ENCODE measurements at places on chromosomes 6 and 20. TPM values are rescaled to one million over a fixed set of nuclear protein-coding genes. Genes with fewer than 3 reads are reported as not detected.

Gene OR2H2
- not detected for total RNA-seq

Gene TMEM181
- 24.1 TPM for total RNA-seq

Gene C6orf15
- not detected for total RNA-seq

Gene CFAP206
- total RNA-seq: not detected

Gene OLIG3
- not detected for total RNA-seq

Gene PDE7B
- 0.17 TPM for total RNA-seq

Gene TMEM244
- 2.7 TPM for total RNA-seq

Gene CEP43
- 38.9 TPM for total RNA-seq

Gene NRN1
- 38.3 TPM for total RNA-seq

Gene CPNE5
- total RNA-seq: 0.63 TPM

Gene PLA2G7
- total RNA-seq: not detected

Gene SLC13A3
- 0.11 TPM for total RNA-seq

Gene TCP11
- 0.06 TPM for total RNA-seq

Gene OOEP
- not detected for total RNA-seq

Gene MUC22
- total RNA-seq: not detected

Gene CD24
- 193 TPM for total RNA-seq

Gene SLC22A2
- total RNA-seq: 1.1 TPM
